ENCODE measurements at places on chromosomes 4 and X. TPM values are rescaled to one million over a fixed set of nuclear protein-coding genes. Genes with fewer than 3 reads are reported as not detected.

The FAM236A gene
- total RNA-seq = not detected

The KDR gene
- 56.2 TPM for total RNA-seq

The VEGFC gene
- 6.3 TPM for total RNA-seq

- H3K27me3 ChIP-seq = no peaks in the 10 kb centered on the region
- no peaks in the 10 kb centered on the region for H3K4me1 ChIP-seq
- H3K36me3 ChIP-seq = no peaks in the 10 kb centered on the region
These were observed 338.7 kb downstream of the PCDH18 start for GRCh38 chr4:137193564-137193963.

DNA sequence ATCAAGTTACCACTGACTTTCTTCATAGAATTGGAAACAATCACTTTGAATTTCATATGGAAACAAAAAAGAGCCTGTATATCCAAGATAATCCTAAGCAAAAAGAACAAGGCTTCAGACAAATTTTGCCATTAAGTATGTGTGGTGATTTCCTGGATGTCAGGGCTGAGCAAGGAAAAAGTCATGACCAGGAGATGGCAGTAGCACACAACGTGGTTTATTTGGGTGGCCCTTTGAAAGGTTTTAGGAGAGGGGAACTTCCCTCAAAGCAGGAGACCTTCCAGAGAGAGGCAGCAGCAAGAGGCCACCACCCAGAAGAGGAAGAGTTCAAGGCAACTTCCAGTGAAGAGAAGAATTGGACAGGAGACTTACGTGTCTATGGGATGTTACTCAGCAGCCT lies 18.1 kb upstream of the ZXDB start:
- no peaks in the 10 kb centered on the region for H3K36me3 ChIP-seq
- no peaks in the 10 kb centered on the region for H3K27me3 ChIP-seq
- no peak overlapping the region for H3K27ac ChIP-seq
- no peak overlapping the region for H3K4me3 ChIP-seq

DNA sequence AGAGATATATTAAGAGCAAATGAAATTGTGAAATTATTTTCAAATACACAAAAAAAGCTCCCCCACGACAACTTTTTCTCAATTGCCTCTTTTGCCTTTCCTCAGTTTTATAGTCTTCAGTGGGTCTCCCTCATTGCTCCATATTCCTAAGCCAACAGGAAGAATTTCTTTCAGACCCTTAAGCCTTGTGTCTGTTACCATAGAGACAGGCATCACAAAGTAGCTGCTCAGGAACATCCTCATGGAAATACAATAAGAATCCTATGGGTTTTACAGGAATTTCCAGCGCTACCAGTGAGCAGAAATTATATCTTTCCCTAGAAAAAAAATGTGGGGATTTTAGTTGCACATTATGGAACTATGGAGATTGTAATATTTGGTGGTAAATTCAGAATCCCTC lies 121.9 kb upstream of the DMD start:
- H3K36me3 ChIP-seq = no peaks in the 10 kb centered on the region
- H3K4me3 ChIP-seq = no peak overlapping the region
- H3K27ac ChIP-seq = no peak overlapping the region
- no peaks in the 10 kb centered on the region for H3K4me1 ChIP-seq
- DNase-seq = no peak

GRCh38 chrX:67607466-67607865 lies 63.6 kb downstream of the AR start:
- no peaks in the 10 kb centered on the region for H3K36me3 ChIP-seq
- H3K27ac ChIP-seq = no peak overlapping the region
- no peaks in the 10 kb centered on the region for H3K27me3 ChIP-seq
- no peak overlapping the region for H3K4me3 ChIP-seq

DNA sequence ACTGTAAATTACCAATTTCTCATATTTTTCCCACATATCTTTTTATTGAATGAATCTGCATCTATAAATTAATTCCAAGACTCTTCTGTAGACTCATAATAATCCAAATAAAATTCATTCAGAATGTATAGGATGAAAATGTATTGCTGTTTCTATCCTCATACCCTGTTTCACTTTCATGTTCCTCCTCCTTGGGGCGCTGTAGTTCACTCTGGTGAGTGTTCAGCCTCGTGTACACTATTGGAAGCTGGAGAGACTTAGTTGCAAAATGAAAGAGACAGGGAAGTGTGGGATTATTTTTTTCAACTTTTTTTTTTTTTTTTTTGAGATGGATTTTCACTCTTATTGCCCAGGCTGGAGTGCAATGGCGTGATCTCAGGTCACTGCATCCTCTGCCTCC lies 296.1 kb downstream of the TLL1 start:
- H3K27ac ChIP-seq = no peak overlapping the region
- no peak for DNase-seq
- no peak overlapping the region for H3K4me3 ChIP-seq
- no peaks in the 10 kb centered on the region for H3K36me3 ChIP-seq
- H3K27me3 ChIP-seq = no peaks in the 10 kb centered on the region

- no peak overlapping the region for H3K27ac ChIP-seq
- H3K4me3 ChIP-seq = no peak overlapping the region
- H3K27me3 ChIP-seq = no peaks in the 10 kb centered on the region
- H3K36me3 ChIP-seq = no peaks in the 10 kb centered on the region
These were observed 422.9 kb downstream of the SPRY1 start for GRCh38 chr4:123819362-123820035.

- no peak overlapping the region for H3K27ac ChIP-seq
- no peaks in the 10 kb centered on the region for H3K36me3 ChIP-seq
- no peak overlapping the region for H3K4me3 ChIP-seq
- no peak for DNase-seq
These were observed 394.7 kb upstream of the ATOH1 start for GRCh38 chr4:93433840-93434239.

DNA sequence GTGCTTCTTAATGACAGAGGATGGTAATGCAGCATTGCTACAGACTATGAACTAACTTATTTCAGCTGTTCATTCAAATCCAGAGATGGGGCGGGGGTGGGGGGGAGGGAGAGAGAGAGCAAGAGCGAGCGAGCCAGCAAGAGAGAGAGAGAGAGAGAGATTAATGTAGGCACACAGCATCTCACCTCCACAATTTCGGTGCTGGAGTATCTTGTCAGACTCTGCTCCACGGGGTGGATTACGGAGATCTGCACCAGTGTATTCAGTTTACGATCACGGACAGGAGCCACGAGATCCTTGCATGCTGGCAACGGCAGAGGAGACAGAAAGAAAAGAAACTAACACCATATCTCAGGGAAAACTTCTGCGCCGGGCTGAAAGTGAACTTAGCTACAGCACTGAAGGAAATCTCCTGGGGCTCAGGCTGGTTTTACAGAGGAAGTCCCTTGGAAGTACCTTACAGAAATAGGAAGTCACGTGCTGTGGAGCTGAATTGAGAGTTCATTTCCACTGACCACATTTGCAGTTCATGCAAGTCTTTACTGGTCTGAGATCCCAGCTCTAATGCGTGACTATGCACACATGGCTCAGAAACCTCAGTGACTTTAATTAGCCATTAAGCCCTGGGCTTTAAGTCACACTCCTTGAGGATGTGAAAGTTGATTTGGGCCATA lies 440.9 kb downstream of the INPP4B start:
- DNase-seq = no peak
- H3K4me1 ChIP-seq = peaks cover 24% of the 10 kb centered on the region
- H3K27me3 ChIP-seq = no peaks in the 10 kb centered on the region
- no peaks in the 10 kb centered on the region for H3K36me3 ChIP-seq

DNA sequence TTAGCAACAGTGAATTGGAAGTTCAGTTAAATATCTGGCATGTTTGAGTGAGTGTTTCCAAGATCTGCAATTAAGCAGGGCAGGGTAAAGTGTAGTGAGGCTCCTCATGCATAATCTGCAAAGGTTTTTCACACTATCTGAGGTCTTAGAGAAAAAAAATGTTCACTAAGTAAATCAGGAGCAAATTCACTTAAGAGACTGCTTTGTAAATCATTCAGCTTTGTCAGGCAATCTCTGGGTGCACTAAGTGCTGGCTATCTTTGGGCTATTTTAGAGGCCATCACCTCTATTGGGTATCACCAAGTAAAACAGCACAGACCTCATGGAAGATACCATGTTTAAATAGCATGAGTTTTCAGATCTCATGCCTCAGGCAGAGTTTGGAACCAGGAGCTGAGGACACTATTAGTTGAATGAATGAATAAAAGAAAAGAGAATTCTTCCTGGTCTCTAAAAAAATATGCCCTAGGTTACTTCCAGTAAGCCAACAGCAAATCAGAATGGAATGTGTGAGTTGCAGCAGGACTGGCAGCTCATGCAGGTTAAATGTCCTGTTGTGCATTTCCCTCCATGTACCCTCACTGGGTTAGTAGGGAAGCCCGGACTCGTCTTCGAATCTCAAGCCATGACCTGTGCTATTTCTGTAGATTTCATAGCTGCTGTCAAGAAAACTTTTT lies 195.3 kb downstream of the KCNIP4 start:
- no peak overlapping the region for H3K4me3 ChIP-seq
- H3K36me3 ChIP-seq = no peaks in the 10 kb centered on the region
- no peak overlapping the region for H3K27ac ChIP-seq

DNA sequence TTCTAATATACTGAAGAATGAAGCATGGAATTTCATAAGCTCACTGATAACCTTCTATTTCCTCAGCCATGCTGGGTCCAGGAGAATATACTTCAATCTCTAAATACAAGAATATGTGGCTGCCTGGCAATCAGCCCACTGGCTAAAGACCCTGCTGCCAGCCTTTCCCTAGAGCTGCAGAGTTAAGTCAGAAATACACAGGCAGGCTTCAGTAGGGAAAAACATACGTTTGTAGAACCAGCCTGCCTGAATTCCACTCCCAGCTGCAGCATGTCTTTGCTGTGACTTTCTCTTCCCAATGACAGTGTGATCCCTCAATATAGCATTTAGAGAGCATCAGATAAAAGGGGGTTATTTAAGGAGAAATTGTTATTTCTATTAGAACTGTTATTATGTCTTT lies 289.1 kb downstream of the PCDH19 start:
- no peaks in the 10 kb centered on the region for H3K36me3 ChIP-seq
- H3K4me3 ChIP-seq = no peak overlapping the region
- no peaks in the 10 kb centered on the region for H3K27me3 ChIP-seq
- no peak for DNase-seq
- H3K27ac ChIP-seq = no peak overlapping the region
- no peaks in the 10 kb centered on the region for H3K4me1 ChIP-seq

Measured in esophagus muscularis mucosa (tissue), 4 donors.